ENCODE measurements at places on chromosomes 13 and 19.
A peak's percentile ranks its signal among the peaks of the same experiment; 100 is the strongest.

- peak; percentile 85 for DNase-seq
Measured at GRCh38 chr13:35855531-35856019, 275.6 kb downstream of the DCLK1 start.

DNA sequence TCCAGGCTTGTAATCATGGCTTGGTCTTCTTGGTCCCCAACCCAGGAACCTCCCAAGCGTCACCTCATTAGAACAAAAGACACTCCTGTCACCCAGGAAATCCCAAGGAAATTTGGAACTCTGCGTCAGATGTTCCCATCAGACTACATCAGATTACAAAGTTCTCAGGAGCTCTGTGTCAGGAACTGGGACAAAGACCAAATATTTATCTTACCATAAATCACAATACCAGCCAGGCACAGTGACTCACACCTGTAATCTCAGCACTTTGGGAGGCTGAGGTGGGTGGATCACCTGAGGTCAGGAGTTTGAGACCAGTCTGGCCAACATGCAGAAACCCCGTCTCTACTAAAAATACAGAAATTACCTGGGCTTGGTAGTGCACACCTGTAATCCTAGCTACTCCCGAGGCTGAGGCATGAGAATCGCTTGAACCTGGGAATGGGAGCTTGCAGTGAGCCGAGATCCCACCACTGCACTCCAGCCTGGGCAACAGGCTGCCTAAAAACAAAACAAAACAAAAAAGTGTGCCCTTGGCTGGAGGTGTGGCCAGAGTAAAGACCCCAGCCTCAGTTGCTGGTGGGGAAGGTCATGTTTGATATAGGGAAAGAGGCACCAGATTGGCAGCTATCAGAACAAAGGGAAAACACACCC is 16.7 kb upstream of the CCDC124 start:
- DNase-seq, result no peak

- DNase-seq, result no peak
Measured at GRCh38 chr13:59312776-59313175, 851.0 kb downstream of the DIAPH3 start.

GRCh38 chr13:37923236-37923635 is 53.7 kb upstream of the TRPC4 start:
- DNase-seq, result no peak

DNA sequence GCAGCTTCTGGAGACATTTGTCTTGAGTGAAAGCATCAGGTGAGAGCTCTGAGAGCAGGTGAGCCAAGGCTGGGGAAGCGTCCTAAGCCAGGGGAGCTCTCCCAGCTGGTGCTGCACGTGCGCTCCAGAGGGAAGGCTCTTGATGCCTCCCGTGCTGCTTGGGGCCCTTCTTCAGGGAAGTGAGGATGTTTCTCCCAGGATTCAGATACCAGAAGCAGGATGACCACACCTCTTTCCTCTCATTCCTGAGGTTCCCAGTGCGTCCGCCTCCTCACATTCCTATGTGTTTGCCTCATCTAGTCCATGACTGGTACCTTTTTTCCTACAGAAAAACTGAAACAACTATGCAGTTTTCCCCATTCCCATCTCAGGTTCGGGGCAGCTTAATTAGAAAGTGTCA is 231.0 kb upstream of the IRS2 start:
- DNase-seq, result no peak

- no peak for DNase-seq
Measured at GRCh38 chr13:78020861-78021260, 102.2 kb upstream of the EDNRB start.

DNA sequence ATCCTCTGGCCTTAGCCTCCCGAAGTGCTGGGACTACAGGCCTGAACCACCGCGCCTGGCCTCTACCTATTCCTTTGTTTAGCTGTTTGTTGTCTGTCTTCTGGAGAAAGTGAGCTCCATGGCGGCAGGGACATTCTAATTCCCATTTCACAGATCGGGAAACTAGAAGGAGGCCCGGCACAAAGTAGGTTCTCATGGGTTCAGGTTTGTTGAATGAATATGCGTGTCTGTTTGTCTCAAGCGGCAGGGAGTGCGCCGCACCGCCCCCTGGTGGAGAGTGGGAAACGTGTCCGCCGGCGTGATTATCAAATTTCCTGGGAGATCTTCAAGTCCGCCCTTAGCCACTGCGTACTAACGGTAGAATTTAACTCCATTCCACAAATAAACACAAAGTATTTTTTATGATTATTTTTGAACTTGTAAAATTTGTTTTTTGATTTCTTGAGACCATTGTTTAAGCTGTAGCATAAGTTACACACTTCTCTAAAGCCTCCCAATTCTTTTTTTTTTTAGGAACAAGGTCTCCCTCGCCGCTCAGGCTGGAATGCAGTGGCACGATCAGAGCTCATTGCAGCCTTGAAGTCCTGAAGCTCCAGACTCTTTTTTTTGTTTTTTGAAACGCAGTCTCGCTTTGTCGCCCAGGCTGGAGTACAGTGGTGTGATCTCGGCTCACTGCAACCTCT is 8.9 kb upstream of the CCDC9 start:
- peak; percentile 97 for DNase-seq

DNA sequence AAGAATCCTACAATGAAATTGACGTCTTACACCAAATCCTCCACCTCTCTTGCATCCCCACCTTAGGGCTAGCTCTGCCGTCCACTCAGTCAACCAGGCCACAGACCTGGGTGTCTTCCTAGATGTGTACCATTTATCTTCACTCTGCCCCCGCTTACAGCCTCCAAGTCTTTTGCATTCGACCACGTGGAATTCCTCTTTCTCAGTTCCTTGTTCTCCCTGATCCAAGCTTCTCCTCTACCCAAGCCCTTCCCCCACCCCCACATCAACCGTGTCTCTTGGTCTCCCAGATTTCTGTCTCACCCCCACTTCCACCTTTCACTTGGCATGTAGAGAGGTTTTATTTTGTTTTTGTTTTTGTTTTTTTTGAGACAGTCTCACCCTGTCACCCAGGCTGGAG is 1.2 kb upstream of the DMWD start:
- no peak for DNase-seq

DNA sequence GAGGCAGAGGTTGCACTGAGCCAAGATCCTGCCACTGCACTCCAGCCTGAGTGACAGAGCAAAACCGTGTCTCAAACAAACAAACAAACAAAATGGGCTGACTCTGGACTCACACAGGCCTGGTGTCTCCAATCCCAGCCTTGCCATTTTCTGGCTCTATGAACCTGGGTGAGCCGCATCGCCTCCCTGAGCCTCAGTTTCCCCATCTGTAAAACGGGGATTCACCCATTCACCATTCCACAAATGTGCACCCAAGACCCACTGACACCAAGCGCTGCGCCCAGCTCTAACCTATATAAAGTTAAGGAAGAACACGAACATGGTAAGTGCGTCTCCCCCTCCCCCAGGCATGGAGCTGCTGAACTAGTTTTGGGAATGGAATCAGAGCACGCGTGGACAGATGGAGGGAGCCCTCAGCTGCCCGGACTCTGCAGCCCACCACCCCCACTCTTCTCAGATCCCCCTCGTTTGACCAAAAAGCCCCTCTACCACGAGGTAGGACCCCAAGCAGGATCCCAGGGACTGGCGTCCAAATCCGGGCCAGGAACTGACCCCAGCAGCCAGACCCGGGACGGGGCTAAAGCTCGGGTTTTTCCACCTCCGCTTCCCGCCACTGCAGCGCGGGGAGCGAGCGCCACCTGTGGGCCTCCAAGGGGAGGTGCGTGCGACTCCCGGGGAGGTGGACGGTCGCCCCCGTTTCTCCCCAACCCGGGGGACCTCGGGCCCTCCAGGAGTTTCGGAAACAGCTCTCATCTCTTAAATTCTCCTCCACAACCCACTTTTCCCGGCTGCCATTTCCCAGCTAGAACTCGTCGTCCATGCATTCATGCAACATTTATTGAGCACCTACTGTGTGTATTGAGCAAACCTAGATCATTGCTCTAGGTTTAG is 33.0 kb upstream of the ADGRE5 start:
- DNase-seq, result peak; percentile 94

DNA sequence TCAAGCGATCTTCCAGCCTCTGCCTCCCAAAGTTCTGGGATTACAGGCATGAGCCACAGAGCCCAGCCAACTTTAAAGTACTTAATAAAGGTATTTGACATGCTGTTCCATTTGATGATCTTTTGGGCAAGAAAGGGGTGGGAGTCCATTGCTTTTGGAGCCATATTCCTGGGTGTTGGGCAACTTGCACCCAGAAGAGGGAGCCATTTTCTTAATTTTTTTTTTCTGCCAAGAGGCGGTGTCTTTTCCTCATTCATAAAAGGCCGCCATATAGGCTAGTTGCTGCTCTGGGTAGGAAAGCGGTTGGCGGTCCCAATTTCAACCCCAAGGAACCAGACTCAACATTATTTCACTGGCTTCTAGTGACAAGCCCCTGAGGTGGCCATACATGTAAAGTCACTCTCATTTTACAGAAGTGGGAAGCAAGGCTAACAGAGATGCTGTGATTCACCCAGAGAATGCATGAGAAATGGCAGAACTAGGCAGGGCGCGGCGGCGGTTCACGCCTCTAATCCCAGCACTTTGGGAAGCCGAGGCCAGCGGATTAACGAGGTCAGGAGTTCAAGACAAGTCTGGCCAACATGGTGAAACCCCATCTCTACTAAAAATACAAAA is 139.6 kb downstream of the CACNA1A start:
- DNase-seq, result no peak

GRCh38 chr13:80151016-80151415 is 189.9 kb downstream of the SPRY2 start:
- no peak for DNase-seq

DNA sequence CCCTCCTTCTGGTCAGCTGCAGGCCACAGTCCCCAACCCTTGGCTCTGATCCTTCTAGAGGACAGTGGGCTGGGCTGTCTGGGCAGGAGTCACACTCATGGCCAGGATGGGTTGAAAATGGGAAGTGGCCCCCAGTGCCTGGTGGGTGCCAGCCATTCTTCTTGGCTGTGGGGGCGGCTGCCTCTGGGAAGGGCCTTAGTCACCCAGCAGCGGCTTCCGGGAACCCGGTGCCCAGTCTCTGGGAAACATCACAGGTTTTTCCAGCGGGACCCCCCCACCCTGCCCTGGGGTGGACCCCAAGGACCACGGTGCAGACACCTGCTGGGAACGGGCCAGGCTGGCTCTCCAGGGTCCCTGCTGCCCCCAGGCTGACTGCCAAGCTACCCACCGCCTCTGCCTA is 27.3 kb upstream of the SLC7A10 start:
- DNase-seq, result no peak

DNA sequence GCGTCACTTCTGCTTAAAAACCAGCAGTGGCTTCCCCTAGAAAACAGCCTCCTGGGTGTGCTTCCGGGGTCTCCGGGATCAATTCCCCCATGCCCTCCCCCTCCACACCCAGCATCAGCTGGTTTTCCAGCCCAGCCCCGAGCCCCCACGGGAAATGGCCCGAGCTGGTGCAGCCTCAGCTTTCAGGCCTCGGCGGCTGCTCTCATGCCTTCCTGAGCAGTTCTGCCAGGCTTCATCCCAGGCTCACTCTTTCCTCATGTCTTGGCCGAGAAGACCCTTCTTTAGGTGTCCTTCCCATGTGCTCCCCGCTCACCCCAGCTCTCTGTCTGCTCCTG is 103.1 kb upstream of the RNF113B start:
- DNase-seq, result no peak

DNA sequence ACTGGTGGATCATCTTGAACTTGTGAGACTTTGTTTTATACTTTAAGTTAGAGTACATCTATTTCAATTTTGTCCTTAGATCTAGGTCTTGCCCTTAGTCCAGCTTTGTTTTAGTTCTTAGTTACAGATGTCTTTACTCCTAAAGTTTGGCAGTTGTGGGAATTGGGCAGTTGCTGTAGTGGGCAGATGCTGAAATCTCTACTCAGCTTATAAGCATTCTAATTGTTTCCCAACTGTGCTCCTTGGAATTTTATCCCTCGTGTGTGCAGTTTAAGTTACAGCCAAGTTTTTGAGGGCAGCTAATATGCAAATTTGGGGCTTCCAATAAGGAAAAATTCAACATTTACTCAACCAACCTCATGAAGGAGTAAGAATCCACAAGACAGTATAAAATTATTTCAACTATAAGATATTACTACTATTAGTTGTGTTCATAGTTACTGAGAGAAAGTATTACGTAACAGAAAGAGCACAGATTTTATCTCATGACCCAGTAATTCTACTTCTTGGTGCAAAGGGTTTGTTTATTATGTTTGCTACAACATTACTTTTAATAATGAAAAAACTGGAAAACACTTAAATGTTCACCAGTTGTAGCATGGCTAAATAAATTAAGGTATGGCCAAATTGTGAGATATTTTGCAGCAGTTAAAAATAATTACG is 32.9 kb downstream of the CCDC122 start:
- DNase-seq, result no peak
